HFF-Myc (cell line): ENCODE measurements at places on chromosomes 5 and 9.

GRCh38 chr5:28286566-28286965 lies 1248.2 kb upstream of the CDH9 start:
- no peak for DNase-seq

GRCh38 chr9:86676396-86676795 lies 270.9 kb downstream of the GAS1 start:
- DNase-seq, result no peak

DNA sequence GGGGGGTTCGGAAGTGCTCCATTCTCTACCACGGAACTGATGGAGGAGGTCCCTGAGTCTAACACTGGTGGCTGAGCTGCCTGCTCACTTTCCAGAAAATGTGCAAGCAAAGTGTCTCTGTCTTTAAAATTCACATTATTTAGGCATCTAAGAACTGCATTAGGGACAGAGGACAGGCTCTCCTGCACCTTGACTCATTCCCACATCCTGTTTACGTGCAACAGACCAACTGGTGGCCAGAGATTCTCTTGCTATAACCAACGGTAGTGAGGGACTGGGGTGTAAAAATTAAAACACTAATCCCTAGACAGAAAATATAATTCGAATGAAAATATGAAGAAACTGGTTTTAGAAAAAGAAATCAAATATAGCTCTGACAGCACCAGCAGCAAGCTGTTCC lies 320.9 kb downstream of the IRX2 start:
- no peak for DNase-seq

GRCh38 chr5:157487358-157487757 lies 27.3 kb downstream of the NIPAL4 start:
- no peak for DNase-seq

DNA sequence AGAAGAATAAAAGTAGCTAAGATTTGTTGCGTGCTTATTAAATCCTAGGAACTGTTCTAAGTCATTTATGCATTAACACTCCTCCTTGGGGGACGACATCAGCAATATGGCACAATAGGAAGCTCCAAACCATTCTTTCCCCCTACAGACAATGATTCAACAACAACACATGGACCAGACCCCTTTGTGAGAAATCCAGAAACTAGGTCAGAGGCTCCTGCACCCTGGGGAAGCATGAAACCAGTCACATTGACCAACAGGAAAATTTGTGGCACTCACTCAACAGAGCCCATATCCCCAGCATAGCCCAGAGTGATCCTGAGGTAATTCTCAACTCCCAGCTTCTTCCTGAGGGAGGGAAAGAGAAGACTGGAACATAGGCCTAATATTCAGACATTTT lies 294.4 kb downstream of the HINT1 start:
- DNase-seq, result no peak

GRCh38 chr9:24218656-24219055 lies 327.0 kb downstream of the IZUMO3 start:
- no peak for DNase-seq

DNA sequence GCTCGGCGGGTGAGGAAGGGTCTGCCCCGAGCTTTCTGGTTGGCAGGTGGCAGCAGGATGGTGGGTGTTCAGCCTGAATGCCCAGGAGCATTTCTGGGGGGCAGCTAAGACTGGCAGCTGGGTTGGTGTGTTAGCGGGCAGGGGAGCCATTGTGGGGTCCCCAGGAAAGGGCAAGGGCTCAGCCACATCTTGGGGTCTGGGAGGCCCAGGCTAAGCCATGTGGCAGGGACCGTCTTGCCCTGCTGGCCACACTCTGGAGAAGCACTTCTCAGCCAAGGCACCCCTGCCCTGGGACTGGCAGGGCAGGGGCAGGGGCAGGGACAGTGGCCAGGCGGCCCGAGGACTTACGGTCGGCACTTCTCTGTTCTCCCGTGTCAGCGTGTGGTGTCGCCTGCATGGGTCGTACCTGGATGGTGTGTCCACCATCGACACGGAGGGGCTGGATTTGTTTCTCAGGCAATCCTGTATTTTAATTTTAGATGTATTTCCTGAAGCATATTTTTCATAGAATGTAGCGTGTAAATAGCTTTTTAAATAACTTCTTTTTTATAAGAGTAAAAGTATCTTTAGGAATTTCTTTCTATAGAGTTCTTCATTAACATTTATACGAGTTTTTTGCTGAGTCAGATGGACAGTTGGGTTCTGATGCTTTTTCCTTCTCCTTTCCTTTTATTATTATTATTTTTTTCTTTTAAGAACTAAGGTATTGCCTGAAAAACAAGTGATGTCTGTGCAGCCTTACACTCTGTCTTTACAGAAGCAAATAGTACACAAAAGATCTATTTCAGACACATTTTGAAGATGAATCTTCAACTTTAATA lies 102.0 kb downstream of the PHF2 start:
- DNase-seq, result no peak

GRCh38 chr5:173846929-173847501 lies 41.1 kb upstream of the CPEB4 start:
- DNase-seq, result no peak

DNA sequence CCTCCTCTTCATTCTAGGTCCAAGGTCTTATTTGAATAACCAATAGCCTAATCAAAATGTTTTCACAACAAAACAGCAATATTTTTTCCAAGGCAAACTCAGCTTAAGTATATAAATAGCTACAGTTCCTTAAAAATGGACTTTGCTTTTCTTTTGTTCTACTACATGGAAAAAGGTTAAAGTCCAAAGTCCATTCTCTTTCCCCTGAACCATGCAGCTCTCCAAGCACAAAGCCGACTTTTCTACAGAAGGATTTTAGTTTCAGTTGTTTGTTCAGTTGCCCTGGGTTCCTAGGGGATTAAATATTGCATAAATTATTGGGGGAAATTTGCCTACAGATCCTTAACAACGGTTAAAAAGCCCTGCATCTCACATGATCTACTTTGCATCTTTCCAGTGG lies 677.0 kb upstream of the KLF4 start:
- no peak for DNase-seq

DNA sequence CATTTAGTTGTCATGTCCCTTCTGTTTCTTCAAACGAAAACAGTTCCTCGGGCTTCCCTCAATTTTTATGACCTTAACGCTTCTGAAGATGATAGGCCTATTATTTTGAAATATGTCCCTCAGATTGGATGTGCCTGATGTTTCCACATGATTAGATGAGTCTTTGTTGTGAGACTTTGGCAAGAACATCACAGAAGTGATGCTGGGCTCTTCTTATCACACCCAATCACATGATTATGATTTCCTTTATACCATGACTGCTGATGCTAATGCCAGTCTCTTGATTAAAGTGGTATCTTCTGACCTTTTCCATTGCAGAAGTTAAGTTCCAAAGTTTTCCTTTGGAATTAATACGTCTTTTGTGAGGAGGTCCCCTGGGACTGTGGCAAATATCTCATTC lies 175.7 kb downstream of the SAXO1 start:
- DNase-seq, result no peak

GRCh38 chr9:80447876-80448275 lies 876.1 kb downstream of the TLE4 start:
- DNase-seq, result no peak

DNA sequence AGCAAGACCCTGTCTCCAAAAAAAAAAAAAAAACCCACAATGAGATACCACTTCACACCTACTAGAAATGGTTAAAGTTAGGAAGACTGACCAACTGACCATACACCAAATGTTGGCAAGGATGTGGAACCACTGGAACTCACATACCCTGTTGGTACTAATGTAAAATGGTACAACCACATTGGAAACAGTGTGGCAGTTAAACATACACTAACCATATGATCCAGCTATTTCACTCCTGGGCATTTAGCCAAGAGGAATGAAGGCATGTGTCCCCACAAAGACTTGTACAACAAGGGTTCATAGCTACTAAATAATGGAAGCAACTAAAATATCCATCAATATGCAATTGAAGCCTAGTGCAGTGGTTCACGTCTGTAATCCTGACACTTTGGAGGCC lies 21.3 kb downstream of the NAIF1 start:
- DNase-seq, result no peak

DNA sequence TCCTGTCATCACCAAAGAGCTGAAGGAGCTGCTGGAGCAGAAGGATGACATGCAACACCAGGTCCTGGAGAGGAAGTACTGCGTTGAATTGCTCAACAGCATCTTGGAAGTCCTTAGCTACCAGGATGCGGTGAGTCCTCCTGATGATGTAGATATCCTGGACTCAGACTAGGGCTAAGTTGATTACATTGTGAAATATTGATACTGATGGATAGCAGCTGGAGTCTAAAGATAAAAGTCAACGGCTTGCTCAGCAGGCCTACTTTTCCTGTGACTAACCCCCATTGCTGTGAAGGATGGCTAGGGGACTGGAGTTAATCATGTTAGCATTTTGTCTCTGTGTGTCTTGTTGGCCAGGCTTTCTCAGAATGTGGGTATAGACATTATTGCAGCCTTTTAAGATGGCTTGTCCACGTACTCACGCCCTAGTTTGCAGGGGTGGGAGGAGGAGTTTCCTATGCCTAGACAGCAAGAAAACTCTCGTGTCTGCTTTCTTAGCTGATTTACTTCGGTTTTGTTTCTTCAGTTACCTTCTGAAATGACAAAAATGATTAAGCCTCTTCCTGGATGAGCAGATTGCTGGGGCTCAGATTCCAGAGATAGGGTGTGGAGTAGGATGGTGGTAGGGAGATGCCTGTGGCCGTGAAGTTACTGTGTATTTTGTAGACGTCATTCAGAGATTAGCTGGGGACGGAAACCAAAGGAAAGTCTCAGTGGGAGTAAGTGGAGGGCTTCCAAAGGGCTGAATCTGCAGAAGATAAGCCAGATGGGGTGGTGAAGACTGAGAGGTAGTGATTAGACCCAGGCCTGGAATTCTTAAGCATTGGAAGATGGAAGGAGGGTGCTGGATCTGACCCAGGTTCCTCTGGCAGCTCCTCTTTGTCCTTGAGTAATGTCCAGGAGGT lies 166.3 kb downstream of the DOCK2 start:
- DNase-seq, result peak; percentile 76

DNA sequence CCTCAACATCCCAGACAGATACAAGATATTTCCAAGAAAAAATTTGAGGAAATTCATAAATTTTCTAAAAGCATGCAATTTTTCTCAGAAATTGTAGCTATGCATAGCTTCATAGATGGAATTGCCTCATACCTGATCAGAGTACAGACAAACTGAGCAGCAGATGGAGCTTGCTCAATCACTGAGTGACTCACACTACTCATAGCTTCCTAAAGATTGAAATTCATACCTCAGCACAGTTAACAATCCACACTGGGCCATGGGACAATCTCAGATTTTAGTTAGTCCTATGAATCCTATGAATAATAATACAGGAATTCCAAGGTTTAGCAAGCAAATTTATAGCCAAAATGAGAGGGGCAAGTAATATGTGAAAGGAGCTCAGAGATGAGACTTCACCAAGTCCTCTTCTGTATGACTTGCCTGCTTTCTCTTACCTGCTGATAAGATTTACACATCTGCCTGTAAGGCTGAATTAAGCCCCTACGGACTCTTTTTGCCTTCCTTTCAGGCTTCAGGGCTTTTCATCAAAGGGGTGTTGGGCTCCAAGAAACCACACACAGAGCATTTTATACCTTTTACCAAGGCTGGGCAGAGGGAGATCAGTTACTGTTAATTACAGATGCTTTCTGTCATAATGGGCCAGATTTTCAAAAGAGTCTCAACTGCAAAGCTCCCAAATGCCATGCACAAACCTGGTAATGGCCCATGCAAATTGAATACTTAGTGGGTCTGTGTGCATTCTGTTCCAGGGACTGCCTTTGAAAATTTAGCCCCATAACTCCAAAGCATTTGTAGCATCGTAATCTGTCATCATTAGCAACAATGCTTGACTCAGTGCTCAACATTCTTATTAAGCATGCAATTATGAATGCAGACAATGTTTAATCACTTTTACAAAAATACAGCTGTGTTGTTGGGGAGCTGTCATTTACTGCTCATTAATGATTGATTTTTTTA lies 439.3 kb downstream of the DTWD2 start:
- DNase-seq, result no peak

GRCh38 chr9:124196814-124197176 lies 61.0 kb upstream of the NEK6 start:
- DNase-seq, result no peak

DNA sequence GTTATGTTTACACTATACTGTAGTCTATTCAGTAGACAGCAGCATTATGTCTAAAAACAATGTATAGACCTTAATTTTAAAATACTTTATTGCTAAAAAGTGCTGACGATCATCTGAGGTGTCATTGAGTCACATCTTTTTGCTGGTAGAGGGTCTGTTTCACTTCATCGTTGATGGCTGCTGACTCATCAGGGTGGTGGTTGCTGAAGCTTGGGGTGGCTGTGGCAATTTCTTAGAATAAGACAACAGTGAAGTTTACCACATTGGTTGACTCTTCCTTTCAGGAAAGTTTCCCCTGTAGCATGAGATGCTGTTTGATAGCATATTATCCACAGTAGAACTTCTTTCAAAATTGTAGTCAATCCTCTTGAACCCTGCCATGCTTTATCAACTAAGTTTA lies 150.3 kb downstream of the FBXL7 start:
- DNase-seq, result no peak

DNA sequence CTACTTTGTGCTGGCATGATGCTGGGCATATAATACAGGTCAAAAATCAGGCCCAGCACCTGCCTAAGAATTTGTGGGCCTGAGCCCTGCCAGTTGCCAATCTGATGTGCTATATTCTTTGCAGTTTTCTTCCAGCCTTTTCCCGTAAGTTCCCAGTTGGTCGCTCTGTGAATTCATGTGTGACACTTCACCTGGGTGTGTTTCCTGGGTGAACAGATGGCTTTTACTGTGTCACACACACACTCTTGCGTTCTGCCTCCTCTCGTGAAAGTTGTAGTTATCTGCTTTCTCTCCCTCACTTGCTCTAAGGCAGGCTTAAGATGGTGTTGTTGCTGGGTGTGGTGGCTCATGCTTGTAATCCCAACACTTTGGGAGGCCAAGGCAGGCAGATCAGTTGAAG lies 153.5 kb upstream of the DMRT1 start:
- no peak for DNase-seq

- no peak for DNase-seq
Observed at GRCh38 chr5:139880416-139881142, 85.0 kb downstream of the PSD2 start.

DNA sequence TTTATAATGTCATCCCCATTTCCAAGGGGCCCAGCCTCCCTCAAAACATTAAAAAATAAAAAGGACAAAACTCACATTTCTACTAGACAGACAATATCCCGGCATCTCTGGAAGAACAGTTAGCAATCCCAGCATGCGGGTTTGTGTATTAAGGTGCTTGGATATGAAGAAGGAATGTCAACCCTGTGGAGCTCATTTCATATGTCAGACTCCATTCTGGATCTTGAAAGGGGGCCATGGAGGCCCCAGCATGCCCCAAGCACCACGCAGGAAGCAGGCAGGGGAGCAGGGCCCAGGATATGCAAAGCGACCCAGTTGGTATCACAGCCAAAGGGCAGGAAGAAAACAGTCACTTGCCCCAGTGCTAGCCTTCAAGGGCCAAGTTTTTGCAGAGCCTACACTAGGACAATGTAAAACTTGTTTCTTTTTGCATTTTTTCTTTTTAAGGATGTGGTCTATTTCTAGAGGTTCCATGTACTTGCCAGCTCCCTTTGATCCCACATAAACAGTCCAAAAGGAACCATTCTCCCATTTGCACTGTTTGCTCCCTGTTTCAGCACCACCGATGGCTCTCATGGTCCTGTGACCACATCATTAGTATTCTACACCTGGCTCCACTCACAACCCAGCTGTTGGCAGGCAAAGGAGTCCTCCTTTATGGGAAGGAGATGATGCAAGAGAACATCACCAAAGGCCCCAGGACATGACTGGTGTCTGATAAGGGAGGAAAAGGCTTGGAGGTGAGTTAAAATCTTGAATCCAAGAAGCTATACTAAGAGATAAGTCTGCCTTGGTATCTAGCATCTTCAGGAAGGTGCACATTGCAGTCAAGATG lies 58.3 kb downstream of the FGF1 start:
- no peak for DNase-seq

- DNase-seq, result no peak
Observed at GRCh38 chr5:137090151-137090550, 409.0 kb downstream of the SPOCK1 start.
